ENCODE measurements at places on chromosomes 4 and X.

DNA sequence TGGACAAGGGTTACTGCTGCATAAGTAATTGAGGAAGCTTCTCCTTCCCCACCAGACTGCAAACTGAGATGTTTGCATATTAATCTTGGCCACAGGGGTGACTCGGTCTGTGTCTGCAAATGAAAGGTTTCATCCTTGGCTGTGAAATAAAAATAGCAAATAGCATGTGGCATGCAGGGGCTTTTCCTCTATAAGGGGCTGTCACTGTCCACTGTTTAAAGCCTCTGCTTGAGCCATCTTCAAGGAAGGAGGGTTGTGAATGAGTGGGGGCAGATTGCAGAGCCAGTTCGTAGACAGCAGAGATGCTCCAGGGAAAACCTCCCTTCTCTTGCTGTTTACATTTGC is 33.3 kb downstream of the TMSB4X start:
- DNase-seq, result no peak

DNA sequence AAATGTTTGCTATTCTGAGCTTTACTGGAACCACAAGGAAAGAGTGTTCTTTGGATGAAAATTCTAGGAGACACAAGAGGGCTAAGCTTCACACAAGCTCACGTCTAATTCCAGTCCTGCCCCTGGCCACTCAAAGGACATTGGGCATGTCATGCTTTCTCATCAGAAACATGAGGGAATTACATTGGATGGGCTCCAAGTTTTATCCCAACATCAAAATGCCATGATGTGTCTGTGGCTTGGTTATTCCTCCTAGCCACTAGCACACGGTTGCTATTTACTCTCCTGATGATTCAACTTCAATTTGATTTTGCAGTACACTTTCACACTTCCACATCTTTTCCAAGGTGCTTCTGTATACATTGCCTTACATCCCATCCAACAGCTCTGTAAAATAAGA is 149.6 kb upstream of the FAM9B start:
- DNase-seq, result no peak

- DNase-seq, result peak; percentile 6
These were observed 204.6 kb downstream of the TENM3 start for GRCh38 chr4:182447767-182448280.

GRCh38 chr4:184287697-184288255 is 70.1 kb upstream of the ENPP6 start:
- DNase-seq, result peak; percentile 62

DNA sequence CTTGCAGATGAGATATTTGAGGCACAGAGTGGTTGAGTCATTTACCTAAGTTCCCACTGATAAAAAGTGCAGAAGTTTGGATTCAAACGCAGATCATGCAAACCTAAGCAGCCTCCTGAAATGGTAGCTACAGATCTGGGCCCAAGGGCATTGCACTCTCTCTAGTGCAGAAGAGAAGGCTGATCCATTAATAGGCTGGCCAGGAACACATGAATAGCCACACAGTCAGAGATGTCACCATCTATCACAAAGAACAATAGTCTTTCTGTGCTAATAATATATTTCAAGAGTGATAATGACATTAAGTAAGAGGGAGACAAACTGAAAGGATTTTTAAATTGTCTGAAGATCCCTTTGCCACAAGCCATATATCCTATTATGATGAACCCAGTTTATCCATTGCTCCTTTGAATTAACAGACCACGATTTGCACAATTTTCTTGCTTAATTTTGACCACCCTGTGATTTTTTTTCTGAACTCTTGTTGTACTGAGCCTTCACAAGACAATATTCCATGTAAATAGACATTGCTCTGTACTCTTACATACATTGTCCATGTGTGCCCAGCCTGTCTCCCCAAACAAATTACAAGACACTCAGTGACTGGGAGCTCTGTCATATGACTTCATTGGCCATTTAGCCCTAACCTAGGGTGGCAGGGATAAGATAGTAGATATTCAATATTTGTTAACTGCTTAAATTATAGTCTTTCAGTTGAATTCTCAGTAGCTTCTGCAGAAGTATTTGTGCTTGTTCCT is 112.4 kb upstream of the RBPJ start:
- no peak for DNase-seq

DNA sequence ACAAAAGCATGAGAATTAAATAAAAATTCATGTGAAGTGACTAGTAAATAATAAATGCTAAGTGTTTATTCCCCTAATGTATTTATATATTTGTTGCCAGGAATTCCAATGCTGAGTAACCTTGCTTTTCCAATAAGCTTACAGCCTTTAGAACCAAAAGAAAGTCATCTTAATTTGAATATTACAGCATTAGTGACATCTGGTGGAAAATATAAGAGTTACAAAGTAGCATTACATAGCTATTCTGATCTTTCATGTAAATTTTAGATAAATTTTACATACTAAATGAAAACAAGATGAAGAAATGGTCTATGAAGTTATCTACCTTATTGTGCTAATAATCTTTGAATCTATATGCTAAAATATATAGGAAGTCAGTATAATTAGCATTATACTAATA is 10.4 kb downstream of the MAD2L1 start:
- DNase-seq, result no peak

DNA sequence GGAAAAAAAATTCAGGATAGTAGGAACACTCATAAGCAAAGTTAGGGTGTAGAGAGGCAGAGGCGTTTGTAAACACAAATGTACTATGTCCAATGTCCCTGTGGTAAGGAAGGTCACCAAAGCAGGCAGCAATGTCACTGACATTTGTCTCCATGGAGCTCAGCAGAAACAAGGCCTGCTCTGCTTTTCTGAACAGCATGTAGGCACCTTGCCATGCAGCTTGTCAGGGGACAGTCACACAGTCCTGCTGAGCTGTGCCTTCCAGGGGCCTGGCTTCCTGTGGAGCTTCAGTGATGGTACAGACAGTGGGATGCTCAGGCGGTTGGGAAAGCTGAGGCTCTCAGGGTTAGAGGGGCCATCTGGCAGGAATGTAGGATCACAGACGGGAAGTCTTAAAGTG is 74.5 kb upstream of the HS3ST1 start:
- DNase-seq, result no peak

Data from hepatic stellate cell (primary cell).